Suppressor macrophage treated with lipopolysaccharide for 4 hours (primary cell): ENCODE measurements at places on chromosomes 1 and 21.

DNA sequence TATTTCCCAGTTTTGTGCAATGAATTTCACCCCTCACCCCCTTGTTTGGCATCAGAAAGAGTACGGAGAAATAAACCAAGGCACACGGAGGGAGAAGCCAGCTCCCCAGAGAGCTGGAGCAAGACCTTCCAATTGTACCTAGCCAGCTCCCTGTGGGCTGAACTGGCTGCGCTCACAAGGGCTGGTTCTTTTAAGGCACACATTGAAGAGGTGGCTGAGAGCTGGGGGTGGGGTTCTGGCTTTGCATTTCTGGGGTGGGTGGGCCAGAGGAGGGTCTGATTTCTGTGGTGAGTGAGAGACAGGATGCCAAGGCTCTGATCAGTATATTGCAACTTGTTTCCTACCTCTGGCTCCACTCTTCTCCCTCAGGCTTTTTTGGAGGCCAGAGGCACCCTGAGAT is 39.5 kb upstream of the NFASC start:
- DNase-seq = no peak

- DNase-seq = no peak
Measured at GRCh38 chr1:54989968-54990810, 8.5 kb upstream of the BSND start.

DNA sequence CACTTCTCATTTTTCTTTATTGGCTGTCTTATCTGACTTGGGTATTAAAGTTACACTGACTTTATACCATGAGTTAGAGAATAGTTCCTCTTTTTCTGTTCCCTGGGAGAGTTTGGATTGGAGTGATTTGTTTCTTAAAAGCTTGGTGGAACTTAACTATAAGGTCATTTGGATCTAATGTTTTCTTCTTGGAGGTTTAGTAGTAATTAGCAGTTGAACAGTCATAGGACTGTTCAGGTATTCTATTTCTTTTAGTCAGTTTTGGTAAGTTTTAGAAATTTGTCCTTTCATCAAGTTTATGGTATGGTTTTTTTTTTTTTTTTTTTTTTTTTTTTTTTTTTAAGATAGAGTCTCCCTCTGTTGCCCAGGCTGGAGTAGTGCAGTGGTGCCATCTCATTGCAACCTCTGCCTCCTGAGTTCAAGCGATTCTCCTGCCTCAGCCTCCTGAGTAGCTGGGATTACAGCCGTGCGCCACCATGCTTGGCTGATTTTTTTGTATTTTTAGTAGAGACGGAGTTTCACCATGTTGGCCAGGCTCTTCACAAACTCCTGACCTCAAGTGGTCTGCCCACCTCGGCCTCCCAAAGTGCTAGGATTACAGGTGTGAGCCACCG is 6.3 kb downstream of the TTC3 start:
- DNase-seq = peak; percentile 50

DNA sequence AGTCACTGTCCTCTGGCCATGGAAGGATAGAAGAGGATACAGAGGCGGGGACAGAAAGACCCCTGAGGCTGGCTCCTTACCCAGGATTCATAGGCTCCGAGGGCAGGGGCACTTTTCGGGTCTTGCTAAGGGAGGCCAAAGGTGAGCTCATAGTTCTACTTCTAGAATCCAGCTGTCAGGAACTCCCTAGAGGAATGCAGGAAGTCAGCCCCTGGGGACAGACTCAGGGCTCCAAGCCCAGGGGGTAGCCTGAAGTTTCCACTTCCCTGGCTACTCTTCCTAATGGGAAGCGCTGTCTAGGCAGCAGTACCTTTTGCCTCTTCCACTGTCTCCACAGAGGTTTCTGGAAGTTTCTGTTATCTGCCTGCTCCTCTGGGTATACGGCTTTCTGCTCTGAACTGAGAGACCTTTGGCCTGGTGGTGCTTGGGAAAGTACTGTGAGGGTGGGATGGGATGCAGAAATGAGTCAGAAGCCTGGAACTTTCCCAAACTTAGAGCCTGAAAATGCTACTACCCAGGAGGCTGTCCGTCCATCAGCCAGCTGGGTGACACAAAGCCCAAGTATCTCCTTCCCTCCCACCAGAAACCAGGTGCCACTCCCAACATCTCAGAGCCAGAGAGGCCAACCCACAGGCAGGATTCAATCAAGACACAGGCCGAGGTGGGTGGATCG is 3.6 kb downstream of the UBXN11 start:
- no peak for DNase-seq

GRCh38 chr21:45306832-45307571 is 19.3 kb upstream of the POFUT2 start:
- no peak for DNase-seq

- DNase-seq = no peak
Measured at GRCh38 chr1:54795356-54795665, 5.8 kb downstream of the TTC22 start.

- no peak for DNase-seq
Measured at GRCh38 chr1:9909234-9910046, 629 bp downstream of the CTNNBIP1 start.

DNA sequence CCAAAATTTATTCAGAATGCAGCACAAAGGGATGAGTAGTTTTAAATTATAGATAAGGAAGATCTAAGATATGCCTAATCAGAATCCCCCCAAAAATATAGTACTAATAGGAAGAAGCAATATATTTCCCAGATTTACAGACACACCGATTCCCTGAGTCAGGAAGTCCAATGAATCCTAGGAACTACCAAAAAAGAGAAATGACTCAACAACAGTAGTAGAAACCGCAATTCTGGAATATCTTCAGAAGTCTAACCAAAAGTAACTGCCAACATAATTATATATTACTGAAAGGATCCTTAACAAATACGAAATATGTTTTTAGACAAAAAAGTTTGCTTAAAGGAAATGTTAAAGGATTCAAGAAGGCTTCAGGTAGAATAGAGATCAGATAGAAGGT is 10.3 kb downstream of the AHCTF1 start:
- DNase-seq = no peak

DNA sequence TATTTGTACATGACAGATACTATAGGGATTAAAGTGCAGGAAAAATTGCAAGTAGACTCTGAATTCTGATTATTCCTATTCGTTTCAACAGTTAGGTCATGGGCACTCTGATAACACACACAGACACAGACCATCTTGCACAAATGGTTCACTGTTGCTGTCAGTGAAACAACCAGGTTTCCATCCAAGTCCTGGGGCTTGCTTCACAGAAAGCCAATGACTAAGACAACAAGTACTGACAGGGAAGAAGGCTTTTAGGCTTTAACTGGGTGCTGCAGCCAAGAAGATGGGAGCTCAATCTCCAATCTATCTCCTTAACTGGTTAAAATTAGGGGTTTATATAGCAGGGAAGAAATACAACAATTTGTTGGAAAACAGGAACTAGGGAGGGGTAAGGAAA is 57.6 kb downstream of the RIMS3 start:
- no peak for DNase-seq

DNA sequence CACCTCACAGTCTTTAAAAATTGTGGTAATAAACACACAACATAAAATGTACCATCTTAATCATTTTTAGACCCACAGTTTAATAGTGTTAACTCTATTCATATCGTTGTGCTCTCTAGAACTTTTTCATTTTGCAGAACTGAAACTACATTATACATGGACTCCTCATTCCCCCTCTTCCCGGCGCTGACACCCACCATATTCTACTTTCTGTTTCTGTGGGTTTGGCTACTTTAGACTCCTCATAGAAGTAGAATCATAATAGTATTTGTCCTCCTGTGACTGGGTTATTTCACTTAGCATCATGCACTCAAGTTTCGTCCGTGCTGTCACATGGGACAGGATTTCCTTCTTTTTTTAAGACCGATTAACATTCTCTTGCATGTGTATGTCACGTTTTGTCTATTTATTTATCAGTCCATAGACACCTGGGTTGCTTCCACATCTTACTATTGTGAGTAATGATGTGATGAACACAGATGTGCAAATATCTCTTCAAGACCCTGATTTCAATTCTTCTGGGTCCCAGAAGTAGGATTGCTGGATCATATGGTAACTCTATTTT is 62.9 kb upstream of the TMPRSS2 start:
- peak; percentile 49 for DNase-seq

- DNase-seq = no peak
Measured at GRCh38 chr1:97467445-97467844, 453.4 kb downstream of the DPYD start.

- no peak for DNase-seq
Measured at GRCh38 chr1:53525595-53525994, 66.4 kb downstream of the DMRTB1 start.

GRCh38 chr1:188355082-188355481 is 1526.3 kb downstream of the PLA2G4A start:
- DNase-seq = no peak

- DNase-seq = no peak
Measured at GRCh38 chr1:12567288-12567819, 50.7 kb downstream of the DHRS3 start.

GRCh38 chr1:213934649-213935048 is 53.1 kb upstream of the PROX1 start:
- no peak for DNase-seq

DNA sequence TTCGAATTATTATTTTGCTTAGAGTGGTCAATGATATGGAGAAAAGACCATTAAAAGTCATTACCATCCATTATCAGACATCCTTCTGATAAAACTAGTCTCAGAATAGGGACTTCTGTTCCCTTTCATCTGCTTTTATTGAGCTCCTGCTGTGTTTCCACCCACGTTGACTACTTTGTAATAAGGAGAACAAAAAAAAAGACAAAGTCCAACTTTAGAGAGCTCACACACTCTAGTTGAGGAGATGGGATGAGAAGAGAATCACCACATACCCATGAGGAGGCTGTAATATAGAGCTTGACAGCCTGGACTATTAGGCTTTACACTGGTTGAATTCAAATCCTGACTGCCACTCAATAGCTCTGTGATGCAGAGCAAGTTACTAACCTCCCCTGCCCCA is 27.8 kb upstream of the ALDH9A1 start:
- no peak for DNase-seq

DNA sequence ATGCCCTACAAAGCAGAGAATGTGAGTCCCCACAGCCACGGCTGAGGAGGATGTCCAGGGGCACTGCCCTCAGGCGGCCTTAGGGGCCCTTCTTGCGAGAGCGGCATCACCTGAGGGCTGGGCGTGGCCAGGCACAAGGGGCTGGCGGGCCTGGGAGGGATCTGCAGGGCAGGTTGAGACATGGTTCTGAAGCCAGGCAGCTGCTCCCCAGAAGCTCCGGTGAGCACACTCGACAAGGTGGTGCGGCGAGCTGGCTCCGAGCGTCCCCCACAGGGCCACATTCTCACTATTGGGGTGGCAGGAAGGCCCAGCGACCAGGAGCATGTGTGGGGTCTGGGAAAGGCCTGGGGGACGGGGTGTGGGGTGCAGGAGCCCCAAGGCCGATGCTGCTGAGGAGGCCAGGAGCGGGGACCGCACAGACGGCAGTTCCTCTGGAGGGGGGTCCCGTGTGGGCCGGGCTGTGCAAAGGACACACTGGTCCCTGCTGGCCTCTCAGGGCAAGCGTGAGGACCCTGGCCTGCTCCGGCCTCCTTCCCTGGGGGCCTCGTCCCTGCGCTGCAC is 47.2 kb downstream of the MORN1 start:
- DNase-seq = no peak

DNA sequence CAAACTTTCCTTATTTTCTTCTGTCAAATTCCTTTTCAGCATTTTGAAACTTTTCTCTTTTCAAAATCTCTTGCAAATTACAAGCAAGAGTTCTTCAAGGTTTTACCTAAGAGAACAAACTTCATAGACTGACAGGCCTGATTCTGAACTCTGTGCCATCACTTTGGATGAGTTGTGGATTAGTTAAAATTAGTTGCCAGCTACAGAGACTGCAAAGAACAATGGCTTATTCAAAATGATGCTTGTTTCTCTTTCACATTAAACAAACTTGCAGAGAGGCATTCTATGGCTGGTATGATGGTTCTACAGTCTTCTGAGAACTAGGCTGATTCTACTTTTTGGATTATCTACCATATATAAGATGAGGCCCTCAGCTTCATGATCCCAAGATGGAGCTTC is 3.8 kb downstream of the LRRC8B start:
- no peak for DNase-seq

DNA sequence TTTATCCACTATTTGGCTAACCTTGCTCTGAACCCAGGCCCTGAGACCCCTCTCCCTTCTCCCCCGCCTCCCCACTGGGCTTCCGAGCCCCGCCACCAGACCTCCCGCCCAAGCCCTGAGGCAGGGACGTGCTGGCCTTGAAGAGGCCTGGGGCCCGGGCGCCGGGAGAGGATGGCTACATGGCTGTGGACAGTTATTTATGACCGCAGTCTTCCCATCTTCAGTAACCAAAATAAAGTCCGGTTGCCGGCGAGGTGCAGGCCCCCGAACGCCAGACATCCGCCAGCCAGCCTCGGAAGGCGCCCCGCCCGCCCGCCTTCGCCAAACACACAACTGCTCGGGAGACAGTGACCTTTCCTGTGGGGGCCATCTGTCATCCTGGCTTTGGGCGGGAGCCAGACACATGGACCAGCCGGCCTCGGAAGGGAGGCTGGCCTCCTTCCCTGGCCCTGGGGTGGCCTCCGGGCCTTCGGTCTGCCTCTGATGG is 69.0 kb downstream of the DHRS3 start:
- DNase-seq = no peak

DNA sequence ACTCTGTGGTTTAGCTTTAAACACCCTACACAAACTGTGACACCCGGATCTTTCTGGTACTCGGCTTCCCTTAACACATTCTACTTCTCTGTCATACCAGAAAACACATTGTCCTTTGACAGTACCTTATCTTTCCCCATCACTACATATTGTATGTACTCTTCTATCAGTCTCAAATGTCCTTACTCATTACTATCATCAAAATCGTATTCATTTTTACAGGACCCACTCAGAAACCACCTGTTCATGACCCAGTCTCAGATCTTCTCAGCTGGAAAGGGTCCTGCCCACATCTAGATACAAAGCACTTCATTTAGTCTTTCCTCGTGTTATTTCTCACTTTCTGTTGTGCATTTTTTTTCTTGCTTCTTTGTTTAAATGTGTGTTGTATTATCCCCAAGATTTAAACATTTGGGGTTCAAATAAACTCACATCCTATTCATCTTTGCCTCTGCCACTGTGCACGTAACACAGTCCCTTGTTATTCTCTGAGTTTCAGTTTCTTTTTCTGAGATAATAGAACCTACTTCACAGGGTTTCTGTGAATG is 27.7 kb downstream of the CD34 start:
- no peak for DNase-seq

GRCh38 chr1:89147678-89148658 is 22.1 kb upstream of the GBP2 start:
- DNase-seq = no peak

GRCh38 chr1:84771895-84772294 is 81.6 kb upstream of the SSX2IP start:
- no peak for DNase-seq

GRCh38 chr21:41846033-41846317 is 33.2 kb downstream of the PRDM15 start:
- DNase-seq = no peak

- no peak for DNase-seq
Measured at GRCh38 chr1:67514300-67514699, 84.1 kb upstream of the SERBP1 start.

DNA sequence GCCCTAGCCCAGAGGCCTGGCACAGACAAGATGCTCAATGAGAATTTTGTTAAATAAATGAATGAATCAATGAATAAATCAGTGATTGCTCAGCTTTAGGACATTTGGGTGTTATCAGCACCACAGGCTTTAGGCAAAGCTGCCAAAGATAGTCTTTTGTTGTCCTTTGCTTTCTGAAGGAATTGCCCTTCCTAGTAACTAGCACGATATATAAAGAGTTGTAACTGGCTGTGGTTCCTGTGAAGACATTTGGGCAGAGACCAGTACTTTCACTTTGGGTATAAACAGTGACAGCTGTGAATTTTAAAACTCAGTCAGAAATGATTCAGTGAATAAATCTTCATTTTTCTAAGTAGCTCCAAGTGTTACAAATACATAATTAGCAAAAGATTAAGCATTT is 13.3 kb downstream of the RNU5D-1 start:
- no peak for DNase-seq
